ENCODE measurements at places on chromosomes 5 and 9.

GRCh38 chr5:158857976-158858375 lies 241.7 kb downstream of the EBF1 start:
- no peak for DNase-seq

DNA sequence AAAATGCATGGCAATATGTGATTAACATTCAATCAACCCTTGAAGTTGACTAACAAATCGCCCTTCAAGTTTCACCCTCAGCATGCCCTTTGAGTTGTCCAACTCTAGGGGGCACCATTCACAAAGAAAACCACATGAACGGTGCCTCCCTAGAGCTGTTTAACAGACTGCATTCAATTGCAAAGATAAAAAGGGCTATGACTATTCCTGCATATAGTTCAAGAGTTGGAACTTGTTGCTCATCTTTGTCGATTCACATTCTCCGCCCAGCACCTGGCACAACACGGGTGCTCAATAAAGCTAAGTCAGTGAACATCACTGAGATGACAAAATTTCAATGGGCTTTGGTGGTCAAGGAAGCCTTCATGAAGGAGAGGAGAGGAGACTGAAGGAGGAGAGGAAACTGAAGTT lies 69.6 kb upstream of the SLC30A5 start:
- DNase-seq, result peak; percentile 56

DNA sequence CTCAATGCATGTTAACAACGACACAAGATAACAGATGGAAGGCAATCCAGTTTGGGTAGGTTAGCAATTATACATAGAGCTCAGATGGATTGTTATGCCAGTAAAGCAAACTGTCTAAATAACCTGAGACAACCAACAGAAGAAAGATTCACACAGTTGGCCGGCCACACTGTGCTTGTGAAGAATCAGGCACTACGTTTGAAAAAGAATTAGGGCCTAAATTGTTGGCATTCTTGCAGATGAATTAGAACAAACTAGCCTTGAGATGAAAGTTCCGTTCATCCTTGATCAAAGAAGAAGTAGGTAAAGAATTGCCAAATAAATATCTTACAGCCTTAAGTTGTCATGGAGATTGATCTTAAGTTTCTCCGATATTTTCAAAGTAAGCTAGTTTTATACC lies 210.6 kb downstream of the CDH18 start:
- DNase-seq, result no peak

GRCh38 chr9:22216730-22217172 lies 207.6 kb upstream of the CDKN2B start:
- DNase-seq, result peak; percentile 80

DNA sequence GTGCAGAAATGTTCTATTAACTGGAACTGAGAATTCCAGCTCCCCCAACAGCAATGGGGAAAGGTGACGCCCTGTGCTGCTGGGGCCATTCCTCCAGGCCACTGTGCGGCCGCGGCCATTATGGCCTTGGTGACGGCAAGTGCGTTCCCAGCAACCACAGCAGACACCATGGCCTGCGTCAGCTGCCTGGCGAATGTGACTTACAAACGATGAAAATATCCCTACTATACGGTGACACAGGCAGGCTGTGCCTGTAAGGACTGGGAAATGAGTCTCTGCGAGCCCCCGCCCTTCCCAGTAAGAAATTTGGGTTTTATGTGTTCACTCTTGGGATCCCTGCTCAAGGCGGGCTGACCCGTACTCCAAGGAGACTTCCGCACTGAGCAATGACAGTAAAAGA lies 20.6 kb downstream of the CLPTM1L start:
- no peak for DNase-seq

- DNase-seq, result no peak
Measured at GRCh38 chr9:73371801-73372200, 220.1 kb downstream of the ANXA1 start.

DNA sequence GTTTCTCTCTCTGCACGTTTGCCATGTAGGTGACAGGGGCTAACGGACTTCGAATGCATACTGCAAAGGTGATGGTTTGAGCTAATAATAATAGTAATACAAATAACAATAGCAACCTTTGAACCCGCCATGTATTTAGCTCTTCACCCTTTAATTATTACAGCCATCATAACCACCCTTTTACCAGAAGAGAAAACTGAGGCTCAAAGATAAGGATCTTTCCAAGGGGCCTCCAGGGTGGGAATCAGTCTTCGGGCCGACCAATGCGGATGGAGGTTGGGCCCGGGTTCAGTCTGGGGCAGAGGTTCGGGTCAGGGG lies 494 bp downstream of the CDKN2AIPNL start:
- no peak for DNase-seq

GRCh38 chr5:79878721-79879336 lies 112.2 kb downstream of the MTX3 start:
- peak; percentile 15 for DNase-seq

DNA sequence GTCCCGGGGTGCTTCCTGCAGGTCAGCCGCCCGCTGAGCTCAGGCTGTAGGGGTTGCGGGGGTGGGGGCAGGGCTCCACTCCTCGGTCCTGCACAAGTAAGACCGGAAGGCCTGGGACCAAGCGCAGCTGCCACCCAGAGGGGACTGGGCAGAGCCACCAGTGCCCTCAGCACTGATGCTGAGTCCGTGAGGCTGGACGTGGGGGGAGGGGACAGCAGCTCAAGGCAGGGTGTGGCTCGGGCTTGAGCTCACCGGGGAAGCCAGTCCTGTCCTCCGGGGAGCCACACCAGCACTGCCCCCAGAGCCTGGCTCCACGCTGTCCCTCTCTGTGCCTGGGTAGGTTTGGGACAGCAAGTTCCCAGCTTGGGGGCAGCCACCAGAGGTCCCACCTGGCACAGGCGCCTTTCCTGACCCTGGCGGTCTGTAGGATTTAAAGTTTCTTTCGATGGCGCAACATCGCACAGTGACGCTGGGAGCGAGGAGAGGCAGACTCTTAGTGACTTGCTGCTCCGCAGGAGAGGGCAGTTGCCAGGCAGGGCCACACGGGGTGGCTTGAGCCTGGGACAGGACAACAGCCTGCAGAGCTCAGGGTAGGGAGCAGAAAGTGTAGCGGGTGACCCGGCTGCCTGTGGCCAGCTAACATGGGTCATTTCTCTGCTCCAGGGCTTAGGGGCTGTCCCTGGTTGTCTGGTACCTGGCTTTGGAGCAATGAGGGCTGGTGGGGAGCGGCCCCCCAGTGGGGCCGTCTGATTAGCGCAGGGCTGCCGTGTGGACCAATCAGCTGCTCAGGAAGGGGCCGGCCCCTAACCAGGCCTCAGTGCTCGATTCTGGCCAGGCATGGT lies 5.7 kb downstream of the LCN1 start:
- no peak for DNase-seq

- DNase-seq, result no peak
Measured at GRCh38 chr5:153678617-153679329, 188.3 kb downstream of the GRIA1 start.

DNA sequence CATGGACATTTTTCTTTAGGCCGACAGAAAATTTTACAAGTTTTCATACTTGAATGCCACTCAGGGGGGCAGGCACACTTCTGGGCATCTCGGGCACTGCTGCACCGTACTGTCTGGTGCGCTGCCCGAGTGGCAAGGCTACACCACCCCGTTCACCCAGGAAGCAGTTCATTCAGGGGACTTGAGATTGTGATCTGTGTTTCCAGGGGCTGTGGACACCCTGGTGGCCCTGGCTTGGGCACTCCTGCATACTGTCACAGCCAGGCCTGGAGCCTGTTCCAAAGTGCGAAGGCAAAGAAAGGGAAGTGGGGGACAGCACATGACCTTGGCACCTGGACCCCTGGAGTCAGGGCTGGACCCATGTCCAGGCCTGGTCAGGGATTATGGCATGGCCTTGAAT lies 197.6 kb downstream of the PAX5 start:
- no peak for DNase-seq

DNA sequence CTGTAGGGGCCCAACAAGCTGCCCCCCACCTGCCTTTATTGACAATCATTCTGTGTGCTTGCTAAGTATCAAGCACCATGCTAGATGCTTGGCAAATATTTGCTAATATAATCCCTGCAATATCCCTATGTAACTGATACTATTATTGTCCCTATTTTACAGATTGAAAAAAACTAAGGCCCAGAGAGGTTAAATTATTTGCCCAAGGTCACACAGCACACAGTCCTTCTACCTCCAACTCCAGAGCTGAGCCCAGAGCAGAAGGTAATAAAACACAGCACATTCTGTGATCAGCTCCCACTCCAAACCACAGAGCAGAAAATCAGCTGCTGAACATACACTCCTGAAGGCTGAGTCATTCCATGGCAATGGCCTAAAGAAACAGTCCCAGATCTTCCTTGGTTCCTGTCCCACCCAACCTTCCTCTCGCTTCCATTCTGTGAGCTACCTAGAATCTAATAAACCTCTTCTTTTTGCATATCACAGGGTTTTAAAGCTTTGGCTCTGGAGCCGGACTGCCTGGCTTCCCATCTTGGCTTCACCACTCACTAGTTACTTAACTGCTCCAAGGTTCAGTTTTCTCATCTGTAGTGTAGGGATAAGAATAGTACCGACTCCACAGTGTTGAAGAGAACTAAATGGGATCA lies 66.7 kb upstream of the ADRA1B start:
- DNase-seq, result peak; percentile 92

- DNase-seq, result no peak
Measured at GRCh38 chr5:93721511-93721910, 19.9 kb downstream of the POU5F2 start.

GRCh38 chr5:90347462-90347861 lies 62.1 kb downstream of the CETN3 start:
- DNase-seq, result no peak

DNA sequence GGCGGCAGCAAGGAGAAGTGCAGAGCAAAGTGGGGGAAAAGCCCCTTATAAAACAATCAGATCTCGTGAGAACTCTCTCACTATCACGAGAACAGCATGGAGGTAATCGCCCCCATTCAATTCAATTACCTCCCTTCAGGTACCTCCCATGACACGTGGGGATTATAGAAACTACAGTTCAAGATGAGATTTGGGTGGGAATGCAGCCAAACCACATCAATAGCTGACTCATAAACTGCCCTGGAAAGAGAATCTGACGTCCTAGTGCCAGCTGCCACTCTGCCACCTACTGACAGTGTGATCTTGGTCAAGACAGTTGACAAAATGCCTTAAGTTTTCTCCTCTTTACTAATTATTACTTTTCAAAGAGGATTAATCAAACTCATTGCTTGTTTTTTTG lies 128.3 kb downstream of the GPBP1 start:
- peak; percentile 29 for DNase-seq

- peak; percentile 36 for DNase-seq
Measured at GRCh38 chr5:38670878-38671277, 114.4 kb upstream of the LIFR start.

DNA sequence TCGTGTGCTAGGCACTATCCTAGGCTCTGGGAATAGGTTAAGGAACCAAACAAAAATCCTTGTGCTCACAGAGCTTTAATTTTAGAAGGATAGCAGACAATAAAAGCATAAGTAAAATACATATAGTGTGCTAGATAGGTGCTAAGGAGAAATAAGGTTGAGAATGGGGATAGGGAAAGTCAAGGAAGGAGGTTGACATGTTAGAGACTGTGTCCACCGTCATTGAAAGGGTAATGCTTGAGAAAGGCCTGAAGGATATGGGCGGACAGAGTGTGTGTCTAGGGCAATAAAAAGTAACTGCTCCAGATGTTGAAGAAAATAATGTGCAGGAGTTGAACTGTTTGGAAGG lies 482 bp upstream of the TDRD7 start:
- no peak for DNase-seq
